ENCODE measurements at places on chromosomes 7 and 10.

DNA sequence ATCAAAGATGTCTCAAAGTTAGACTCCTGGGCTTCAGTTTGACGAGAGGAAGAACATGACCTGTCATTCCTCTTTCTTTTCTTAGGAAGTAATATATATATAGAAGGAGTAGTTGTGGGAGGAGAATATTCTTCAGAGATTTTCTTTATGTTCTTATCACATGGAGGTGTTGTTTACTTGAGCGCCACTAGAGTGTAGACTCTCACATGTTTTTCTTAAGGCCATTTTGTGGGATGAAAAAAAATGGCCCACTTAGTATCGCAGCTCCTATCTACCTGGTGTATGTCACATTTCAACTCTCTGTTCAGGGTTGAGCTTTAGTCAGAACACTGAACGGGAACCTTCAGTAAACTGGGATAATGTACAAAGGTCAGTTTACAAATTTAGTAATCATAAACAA, 645.2 kb downstream of the PHTF2 start:
- DNase-seq, result no peak

DNA sequence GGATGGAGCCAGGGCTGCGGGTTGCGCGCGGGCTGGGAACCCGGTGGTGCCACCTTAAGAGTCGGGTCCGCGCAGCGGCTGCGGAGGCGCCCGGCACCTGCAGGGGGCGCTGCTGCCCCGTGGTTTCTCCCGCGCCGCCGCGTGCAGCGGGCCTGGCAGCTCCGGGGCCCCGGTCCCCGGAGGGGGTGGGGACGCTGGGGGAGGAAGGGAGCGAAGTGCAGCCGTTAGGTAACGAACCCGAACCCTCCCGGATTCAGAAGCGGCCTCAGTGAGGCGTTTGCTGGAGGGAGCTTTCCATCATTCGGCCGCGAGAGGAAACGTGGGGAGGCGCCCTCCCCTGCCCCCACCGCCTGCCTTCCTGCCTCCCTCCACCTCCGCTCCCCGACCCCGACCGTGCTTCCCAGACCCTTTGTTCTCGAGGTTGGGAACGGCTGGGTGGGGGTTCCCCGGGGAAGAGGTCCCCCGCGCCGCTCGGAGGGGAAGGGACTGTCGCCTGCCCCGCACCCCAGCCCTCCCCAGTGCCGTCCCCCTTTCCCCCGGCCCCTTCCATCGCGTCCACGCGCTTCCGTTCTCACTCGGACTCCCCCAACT, 29.6 kb downstream of the SKIDA1 start:
- DNase-seq, result peak; percentile 97

DNA sequence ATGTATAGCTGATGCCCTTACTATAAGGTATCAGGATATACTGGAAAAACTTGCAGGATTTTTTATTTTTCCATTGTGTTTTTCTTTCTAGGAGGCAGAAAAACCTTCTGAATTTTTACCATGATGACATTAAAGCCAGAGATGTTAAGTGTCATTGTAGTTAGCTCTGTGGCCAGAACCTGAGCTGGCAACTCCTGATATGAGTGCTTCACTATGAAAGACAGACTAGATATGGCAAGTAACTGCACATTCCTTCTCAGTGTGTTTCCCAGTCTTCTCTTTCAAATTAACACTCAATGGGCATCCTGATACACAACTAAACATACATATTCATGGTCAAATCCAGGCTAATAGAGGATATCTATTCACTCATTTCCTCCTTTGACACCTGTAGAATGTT, 166.2 kb downstream of the CTTNBP2 start:
- DNase-seq, result no peak

GRCh38 chr10:48501787-48502771, 102.8 kb downstream of the ARHGAP22 start:
- DNase-seq, result no peak

DNA sequence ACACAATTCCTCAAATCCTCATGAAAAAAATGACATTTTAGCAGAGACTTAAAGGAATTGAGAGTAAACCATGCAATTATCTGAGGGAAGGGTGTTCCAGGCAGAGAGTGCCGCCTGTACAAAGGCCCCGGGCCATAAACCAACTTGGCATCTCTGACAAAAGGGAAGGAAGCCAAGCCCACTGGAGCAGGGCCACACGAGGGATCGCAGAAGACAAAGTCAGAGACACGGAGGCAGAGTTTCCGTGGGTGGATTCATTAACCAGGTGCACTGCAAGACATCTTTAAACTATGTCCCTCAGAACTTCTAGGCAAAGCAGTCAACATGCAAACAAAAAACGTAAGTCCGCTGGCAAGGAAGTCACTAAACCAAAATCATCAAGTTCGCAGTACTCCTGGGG, 92.0 kb downstream of the SFMBT2 start:
- DNase-seq, result no peak

DNA sequence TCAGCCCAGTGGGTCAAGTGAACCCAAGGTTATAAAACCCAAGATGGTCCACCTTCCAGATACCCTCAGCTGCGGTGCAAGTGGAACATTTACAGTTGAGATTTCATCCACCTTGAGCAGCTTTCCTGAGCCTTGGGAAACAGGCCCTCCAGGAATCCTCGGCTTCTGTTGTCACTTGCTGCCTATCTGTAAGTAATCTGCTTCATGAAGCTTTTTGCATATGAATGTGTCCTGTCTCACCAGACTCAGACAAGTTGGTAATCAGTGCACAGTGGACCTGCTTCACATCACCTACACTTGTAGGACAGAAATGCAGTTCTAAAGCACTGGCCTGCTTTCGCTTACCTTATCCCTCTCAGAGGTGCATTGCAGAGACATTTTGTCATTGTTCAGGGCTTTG, 80.3 kb downstream of the FAM185A start:
- no peak for DNase-seq

- DNase-seq, result peak; percentile 80
These were observed 86.7 kb downstream of the ZNF33B start for GRCh38 chr10:42551582-42552187.

DNA sequence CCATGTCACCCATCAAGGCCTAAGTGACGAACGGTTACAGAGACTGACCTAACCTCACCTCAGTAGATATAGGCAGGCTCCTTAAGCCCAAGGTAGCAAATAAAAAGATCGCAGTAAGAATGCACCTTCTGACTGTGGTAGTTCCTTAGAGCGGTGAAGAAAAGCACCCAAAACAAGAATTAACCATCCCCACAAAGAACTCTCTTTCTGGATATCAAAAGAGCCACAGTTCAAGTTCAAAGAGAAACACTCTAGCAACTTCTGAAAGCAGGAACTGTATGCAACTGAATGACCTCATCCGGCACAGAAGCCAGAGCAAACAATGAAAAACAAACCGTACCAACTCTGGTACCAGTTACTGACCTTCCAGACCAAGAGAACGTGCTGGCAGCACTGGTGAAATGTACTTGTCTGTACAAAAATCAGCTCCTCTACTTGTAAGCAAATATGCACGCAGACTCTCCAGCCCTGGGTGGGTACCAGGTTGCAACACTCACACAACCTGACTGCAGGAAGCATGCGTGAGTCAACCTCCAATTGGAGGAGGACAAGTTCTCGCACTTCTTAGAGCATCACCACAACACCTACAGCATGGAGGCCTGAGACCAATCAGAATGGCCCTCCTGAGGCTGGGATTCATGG, 202.7 kb downstream of the FAM107B start:
- peak; percentile 81 for DNase-seq

- DNase-seq, result no peak
These were observed 28.4 kb downstream of the CAMK1D start for GRCh38 chr10:12377658-12378290.

GRCh38 chr7:44114586-44115310, 8.6 kb downstream of the POLD2 start:
- DNase-seq, result peak; percentile 51

- DNase-seq, result peak; percentile 89
These were observed 15.4 kb downstream of the SEC24C start for GRCh38 chr10:73759512-73760115.

DNA sequence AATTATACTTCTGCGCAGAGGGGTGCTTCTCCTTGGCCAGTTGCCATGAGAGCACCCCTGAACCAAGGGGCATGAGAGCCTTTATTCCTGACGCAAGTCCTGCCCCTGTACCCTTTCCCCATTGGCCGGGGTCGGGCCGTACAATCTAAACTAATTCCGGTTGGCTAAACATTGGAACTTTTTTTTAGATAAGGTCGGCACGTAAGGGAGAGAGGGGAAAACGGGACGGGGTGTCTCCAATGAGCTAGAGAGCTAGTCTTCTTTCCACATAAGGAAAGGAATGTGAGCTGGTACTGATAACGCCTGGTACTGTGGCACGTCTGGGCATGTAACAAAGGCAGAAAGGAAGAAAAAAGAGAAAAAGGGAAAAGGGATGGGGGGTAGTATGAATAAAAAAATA, 96.9 kb downstream of the CD36 start:
- DNase-seq, result no peak

- DNase-seq, result no peak
These were observed 85.8 kb downstream of the CALN1 start for GRCh38 chr7:72326365-72326764.

GRCh38 chr10:77909021-77909748, 17.4 kb downstream of the DLG5 start:
- no peak for DNase-seq

DNA sequence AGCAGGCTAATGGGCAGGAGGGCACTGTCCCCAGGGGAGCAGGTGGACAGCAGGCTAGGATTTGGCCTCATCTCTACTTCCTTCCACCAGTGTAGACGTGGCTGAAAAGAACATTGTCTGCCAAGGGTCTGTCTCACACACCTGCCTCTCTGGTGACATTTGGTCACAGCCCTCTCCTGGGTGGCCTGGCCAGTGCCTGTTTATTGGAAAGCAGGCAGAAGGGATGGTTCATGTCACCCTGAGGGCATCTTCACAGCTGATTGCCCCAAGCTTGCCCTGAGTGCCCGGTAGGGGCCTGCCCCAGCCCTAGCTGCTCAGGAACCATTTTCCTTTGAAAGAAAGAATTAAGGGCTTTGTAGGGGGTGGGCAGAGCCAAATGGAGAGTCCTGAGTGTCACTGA, 138.7 kb downstream of the C10orf105 start:
- no peak for DNase-seq

DNA sequence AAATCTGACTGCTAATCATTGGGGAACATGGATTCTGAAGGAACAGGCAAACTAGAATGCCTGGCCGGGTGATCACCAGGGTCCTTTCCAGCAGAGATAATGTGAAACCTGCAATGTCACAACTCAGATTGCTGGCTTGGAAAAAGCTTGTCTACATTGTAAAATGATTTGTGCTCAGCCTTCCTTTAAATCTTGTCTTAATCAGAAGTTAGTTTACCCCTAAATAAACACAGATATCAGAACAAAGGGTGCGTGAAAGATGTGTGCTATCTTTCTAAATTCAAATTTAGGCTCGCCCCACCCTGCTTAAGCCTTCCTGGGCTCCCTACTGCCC, 26.3 kb downstream of the COBL start:
- no peak for DNase-seq

DNA sequence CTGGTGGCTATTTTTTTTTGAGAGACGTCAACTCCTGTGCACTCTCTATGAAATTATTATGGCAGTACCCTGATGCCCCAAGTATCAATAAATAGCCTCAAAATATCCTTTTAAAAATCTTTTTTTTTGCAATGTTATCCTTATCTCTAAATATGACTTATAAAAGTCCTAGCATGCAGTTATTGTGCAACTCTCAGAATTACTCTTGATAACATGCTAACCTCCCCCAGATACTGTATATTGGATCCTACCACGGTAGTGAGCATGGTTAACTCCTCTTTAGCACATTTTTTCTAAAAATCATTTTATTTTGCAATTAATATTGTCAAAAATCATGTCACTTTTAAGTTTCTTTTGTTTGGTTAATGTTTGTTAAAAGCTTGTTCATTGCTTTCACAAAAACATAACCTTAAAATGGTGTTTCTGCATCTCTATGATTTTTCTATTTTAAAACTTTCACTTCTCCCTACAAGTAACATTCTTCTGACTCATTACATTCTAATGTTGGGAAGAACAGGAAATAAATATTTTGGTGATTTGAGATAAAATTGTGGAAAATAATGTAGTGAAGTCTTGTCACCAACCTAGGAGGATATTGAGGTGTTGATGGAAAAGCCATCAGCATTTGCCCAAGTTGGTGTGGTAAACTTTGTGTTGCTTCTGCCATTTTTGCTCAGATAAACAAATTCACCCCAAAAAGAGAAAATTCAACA, 42.1 kb upstream of the ADRA2A start:
- DNase-seq, result no peak

DNA sequence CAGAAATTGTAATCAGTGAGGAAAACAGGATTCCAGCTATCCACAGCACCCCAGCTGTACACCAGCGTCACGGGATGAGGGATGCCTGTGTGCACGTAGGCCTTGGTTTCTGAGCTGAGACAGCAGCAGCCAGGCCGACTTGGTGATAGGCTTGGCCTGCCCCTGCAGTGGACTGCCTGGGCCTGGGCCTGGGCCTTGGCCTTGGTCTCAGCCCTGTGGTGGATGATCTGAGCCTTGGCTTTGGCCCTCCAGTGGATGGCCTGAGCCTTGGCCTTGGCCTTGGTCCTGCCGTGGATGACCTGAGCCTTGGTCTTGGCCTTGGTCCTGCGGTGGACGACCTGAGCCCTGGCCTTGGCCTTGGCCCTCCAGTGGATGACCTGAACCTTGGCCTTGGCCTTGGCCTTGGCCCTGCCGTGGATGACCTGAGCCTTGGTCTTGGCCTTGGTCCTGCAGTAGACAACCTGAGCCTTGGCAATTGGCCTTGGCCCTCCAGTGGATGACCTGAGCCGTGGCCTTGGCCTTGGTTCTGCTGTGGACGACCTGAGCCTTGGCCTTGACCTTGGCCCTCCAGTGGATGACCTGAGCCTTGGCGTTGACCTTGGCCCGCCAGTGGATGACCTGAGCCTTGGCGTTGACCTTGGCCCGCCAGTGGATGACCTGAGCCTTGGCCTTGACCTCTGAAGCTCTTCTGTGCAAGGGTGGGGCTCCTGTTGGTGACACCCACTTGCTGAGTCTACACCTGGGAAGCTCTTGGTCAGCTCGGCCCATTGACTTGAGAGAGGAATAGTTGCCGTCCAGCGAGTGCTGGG, 93.8 kb downstream of the CUX1 start:
- DNase-seq, result peak; percentile 66

All from spleen (tissue), 13 donors.